Fibroblast of skin of back (primary cell): ENCODE measurements at places on chromosomes 2 and 18.

- peak; percentile 90 for DNase-seq
Observed at GRCh38 chr2:186456941-186457340, 29.1 kb upstream of the ZC3H15 start.

DNA sequence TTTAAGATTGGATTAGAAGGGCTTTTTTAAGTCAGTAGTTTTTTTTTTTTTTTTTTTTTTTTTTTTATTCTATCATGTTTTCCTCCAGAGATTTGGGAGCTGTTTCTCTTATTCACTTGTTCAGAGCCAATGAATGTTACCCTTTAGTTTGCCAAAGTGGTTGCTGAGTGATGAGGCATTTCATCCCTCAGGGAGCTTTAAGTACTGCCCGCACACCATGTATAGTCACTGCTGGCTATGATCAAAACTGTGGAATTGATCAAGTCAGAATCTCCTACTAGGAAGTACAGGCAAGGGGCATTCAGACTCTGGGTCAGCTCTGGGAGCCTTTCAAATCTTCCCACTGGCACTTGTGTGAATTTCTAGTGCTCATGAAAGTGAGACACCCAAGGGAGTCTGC lies 201.6 kb downstream of the IKZF2 start:
- no peak for DNase-seq

DNA sequence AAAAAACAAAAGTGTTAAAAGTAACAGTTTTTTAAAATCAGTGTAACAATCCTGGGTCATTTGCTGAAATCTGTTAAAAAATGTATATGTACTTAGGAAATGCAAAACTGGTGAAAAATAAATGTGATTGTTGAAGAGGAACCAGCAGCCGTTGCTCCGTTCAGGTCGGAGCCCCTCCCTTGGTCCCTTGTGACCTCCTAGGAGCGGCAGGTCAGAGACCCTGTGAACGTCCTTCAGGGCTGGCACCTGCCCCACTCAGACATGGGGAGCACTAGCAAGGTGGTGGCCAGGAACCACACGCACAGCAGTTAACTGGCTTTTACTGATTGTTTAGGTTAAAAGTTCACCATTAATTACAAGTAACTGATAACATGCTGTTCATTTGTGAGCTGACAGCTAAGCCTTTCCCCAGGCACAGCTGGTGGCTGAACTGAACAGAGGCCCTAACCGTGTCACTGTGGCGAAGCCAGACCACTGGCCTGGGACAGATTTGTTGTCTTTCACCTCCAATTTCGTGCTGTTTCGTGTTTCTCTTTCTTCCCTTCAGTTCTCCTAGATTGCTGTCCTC lies 159.2 kb upstream of the ALKAL2 start:
- DNase-seq: no peak

DNA sequence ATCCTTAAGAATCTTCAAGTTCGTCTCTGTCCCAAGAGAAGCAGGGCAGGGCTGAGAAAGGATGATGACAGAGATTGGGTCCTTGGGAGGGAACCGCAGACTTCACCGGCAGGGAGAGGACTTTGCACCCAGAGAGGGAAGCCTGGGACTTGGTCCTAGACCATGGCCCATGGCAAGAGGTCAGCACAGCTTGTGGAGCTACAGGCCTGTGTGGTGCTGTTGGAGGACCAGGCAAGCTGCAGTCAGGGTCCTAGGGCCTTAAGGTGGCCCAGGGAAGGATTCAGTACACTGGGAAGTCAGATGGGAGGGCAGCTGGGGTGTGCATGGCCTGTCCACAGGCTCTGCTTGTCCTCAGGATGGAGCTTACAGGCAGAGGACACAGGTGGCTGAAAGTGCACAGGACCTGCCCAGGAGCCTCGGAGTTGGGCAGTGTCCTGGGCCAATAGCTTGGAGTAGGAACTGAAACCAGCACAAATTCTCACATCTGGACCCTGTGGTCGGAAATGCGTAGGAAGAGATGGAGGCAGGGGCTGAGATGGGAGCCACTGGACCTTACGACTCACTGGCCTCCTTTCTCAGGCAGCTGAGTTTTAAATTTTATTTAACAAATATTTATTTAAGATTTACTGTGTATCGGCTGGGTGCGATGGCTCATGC lies 56.4 kb upstream of the TCF7L1 start:
- no peak for DNase-seq

DNA sequence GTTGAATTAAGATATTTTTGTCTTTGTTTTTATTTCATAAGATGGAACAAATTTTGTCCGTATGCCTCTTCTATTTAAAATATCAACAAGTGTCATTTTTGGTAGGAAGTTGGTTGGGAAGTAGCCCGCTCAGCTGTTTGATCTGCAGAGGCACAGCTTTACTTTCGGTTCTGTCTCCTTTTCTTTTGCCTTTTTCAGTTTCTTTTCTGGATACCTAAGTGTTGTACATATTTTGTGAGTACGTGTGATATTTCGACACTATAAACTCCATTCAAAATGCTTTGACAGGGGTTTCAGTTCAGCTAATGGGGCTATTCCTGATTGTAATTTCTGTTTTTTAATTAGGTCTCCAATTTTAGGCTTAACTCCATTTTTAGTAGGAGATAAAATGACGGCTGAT lies 1785.0 kb upstream of the LRRTM1 start:
- no peak for DNase-seq

- DNase-seq: peak; percentile 55
Observed at GRCh38 chr18:24027156-24027827, 12.7 kb downstream of the TTC39C start.

GRCh38 chr2:123415678-123416077 lies 609.4 kb upstream of the CNTNAP5 start:
- DNase-seq: no peak

DNA sequence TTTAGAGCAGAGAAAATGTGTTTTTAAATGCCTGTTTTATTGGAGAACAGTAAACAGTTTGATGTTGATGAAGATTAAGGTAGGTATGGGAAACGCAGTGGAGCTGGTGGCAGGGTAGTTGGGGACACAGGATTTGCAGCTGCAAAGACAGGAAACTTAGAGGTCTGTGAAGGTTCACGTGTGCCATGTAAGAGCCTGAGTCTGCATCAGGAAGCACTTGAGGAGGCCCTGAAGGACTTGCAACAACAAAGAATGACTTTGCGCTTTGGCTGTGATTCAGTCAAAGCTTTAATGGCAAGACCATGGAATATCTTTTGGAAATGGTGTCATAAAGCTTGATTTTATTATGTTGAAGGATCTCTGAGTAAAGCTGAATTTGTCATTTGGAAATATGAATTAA lies 347.6 kb upstream of the KCNJ3 start:
- no peak for DNase-seq

DNA sequence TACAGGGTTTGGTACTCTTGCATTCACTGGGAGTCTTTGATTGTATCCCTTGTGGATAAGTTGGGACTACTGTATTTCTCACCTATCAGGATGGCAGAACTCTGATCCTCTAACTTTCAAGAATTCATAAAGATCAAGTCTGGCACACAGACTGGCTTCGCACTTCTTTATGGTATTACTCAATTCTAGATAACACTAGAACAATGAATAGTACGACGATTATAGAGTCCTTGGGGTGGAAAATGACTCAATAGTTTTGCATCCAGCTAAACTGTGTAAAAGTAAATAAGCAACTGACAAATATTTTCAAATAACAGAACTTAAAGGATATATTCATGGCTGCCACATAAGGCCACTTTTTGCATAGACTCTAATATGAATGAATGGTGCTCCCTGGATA lies 103.4 kb upstream of the MEX3C start:
- DNase-seq: no peak

DNA sequence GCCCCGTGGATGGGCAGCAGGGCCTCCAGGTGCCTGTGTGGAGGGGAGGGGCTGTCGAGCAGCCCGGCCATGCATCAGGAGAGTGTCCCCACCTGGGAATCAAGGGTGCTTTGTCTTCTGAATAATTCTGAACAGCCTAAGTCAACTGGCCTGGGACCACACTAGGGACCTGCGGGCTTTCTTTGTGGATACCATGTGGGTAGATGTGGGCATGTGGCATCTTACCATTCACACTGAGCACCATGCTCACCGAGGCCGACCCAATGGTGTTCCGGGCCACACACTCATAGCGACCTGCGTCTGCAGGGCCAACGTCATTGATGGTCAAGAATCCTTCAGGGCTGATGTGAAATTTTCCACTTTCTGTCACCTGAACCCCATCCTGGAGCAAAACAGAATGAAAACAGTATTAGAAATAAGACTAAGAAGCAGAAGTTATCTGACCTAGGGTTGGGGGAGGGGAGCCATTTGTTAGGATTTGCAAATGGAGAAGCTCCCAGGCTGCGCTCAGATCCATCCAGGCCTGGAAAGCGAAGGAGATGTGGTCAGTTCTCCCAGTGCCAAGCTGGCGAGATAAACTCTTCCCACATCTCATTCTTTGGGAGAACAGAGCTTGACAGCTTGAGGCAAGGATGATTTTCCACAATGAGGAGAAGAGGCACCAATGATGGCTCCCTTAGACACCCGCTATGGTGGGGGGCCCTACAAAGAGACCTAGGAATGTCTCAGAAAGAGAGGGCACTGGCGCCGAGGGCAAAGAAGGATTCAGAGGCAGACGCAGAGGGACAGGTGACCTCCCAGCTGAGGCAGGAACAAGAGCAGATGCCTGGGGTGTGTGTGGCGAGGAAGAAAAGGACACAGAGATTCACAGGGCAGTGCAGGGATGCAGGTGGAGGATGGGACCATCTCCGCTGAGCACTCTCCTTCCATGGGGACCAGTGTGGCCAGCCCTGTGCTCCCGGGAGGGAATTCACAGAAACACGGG lies 83.4 kb downstream of the PXDN start:
- DNase-seq: no peak

GRCh38 chr18:46257366-46257765 lies 153.2 kb downstream of the HAUS1 start:
- no peak for DNase-seq

- DNase-seq: peak; percentile 70
Observed at GRCh38 chr2:225002039-225002655, 40.1 kb downstream of the DOCK10 start.

DNA sequence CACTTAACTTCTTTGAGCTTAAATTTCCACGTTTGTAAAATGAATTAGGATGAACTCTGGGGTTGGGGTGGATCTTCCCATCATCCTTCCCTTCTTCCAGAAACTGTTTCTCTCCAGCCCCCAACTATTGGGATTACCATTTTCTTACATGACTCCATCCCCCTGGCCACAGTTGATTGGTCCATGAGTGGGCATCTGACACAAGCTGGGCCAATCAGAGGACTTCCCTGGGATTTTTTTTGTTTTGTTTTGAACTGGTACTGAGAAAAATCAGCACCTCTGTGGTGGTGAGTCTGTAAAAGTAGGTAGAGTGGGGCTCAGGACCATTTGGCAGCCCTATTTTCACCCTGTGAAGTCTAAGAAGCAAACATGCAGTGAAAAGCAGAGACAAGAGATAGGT lies 118.0 kb upstream of the SERTAD2 start:
- DNase-seq: no peak

- peak; percentile 66 for DNase-seq
Observed at GRCh38 chr18:33951031-33951430, 273.7 kb downstream of the NOL4 start.

GRCh38 chr2:7270011-7270431 lies 352.8 kb downstream of the RNF144A start:
- DNase-seq: no peak

- no peak for DNase-seq
Observed at GRCh38 chr2:241564596-241565410, 6.3 kb downstream of the BOK start.

GRCh38 chr18:77487951-77488740 lies 238.5 kb downstream of the GALR1 start:
- no peak for DNase-seq

- no peak for DNase-seq
Observed at GRCh38 chr2:53572696-53573095, 194.9 kb upstream of the CHAC2 start.

GRCh38 chr18:37270038-37270665 lies 295.4 kb downstream of the CELF4 start:
- peak; percentile 50 for DNase-seq

- no peak for DNase-seq
Observed at GRCh38 chr2:144346229-144346628, 173.7 kb downstream of the ZEB2 start.

DNA sequence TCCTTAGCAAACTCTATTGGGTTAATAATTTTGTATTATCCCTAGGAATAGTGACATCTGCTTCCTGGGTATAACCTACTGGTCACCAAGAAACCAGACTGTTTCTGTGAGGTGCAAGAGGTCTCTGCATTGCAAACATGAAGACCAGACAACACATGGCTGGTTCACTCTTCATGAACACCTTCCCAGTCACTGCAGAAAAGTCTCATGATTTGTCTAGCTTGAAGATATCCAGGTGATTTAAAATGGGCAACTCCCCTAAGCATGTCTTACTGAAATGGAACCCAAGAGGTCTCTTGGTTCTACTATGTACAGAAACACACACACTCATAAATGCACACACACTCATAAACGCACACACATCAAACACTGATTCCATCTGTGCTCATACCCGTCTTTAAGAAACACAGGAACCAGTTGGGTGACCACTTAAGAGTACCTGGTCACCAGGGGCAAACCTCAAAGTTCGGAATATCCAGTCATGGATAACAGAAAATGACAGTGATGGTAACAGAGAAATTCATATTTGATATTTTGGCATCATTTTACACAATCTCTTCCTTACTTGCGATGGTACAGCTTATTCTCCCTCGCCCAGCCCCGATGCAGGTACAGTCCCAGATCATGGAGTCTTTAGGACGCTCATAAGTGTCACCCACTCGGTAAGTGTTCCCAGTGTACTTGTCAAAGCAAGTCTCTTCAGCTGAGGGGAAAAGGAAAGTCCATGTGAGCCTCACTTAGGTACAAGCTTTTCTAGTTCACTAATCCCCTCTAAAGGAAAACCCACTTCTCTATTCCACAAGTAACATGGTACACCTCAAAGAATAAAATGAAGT lies 2.9 kb downstream of the FN1 start:
- DNase-seq: peak; percentile 44

GRCh38 chr2:17733599-17733998 lies 20.0 kb downstream of the SMC6 start:
- DNase-seq: no peak

DNA sequence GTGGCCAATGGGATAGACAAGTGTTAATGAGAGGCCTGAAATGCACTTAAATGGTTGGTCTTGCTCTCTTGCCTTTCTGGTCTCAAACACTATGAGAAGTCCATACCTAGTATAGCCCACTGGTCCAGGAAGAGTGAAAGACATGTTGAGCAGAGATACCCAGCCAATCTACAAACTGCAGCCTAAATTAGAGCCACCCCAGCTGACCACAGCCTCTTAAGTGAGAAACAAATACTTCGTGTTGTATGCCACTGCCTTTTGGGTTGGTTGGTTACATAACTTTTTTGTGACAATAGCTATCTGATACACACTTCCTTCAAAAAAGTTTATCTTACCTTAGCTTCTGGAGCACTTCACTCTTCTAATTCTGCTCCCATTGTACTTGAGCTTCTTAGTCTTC lies 8.8 kb upstream of the EXOC6B start:
- DNase-seq: no peak
